ENCODE measurements at places on chromosomes 3 and 15. TPM values are rescaled to one million over a fixed set of nuclear protein-coding genes. Genes with fewer than 3 reads are reported as not detected.

Gene WDR76
- polyA plus RNA-seq = 2.7 TPM

Gene RETNLB
- polyA plus RNA-seq = not detected

Gene DNAH12
- polyA plus RNA-seq = 0.03 TPM

Gene ENTPD3
- 1.6 TPM for polyA plus RNA-seq

Gene CCR8
- polyA plus RNA-seq = not detected

Gene CCDC54
- not detected for polyA plus RNA-seq

Gene AQP9
- 0.69 TPM for polyA plus RNA-seq

Gene UBAP1L
- polyA plus RNA-seq = 2.2 TPM

Gene MAP2K1
- polyA plus RNA-seq = 27.7 TPM

Gene FOXB1
- not detected for polyA plus RNA-seq

Gene OCA2
- not detected for polyA plus RNA-seq

Gene ADGRG7
- polyA plus RNA-seq = not detected

Gene TMEM207
- not detected for polyA plus RNA-seq

Gene TMEM212
- not detected for polyA plus RNA-seq

Gene REC114
- not detected for polyA plus RNA-seq

Gene DCBLD2
- 6.0 TPM for polyA plus RNA-seq

Gene TLE3
- polyA plus RNA-seq = 34.2 TPM

Gene RPL29
- polyA plus RNA-seq = 1,845 TPM

Gene KLHDC8B
- 73.4 TPM for polyA plus RNA-seq

Gene YEATS2
- polyA plus RNA-seq = 4.8 TPM

Gene MYL3
- 4.7 TPM for polyA plus RNA-seq

Gene FBXO40
- under 0.01 TPM for polyA plus RNA-seq

Gene C3orf85
- not detected for polyA plus RNA-seq

Gene GOLGA6B
- polyA plus RNA-seq = not detected

Gene ECE2
- polyA plus RNA-seq = not detected

Gene MESP2
- polyA plus RNA-seq = 1.5 TPM

Gene TGM5
- 4.9 TPM for polyA plus RNA-seq

Gene MINAR1
- 0.22 TPM for polyA plus RNA-seq

Gene SEC61A1
- polyA plus RNA-seq = 96.1 TPM

Gene VGLL3
- polyA plus RNA-seq = 20.2 TPM

Gene PLEKHO2
- polyA plus RNA-seq = 7.2 TPM

Gene LINGO1
- polyA plus RNA-seq = 1.1 TPM

Gene ZNF660
- polyA plus RNA-seq = 1.3 TPM

Gene CCNB2
- polyA plus RNA-seq = 0.43 TPM

Gene STXBP5L
- not detected for polyA plus RNA-seq

Gene SRGAP3
- 1.4 TPM for polyA plus RNA-seq

Gene TM4SF18
- polyA plus RNA-seq = 5.4 TPM

Gene PARP15
- 0.79 TPM for polyA plus RNA-seq

Gene RAD51
- polyA plus RNA-seq = 0.24 TPM

Gene MYO5C
- polyA plus RNA-seq = 14.5 TPM

Gene DUOXA2
- polyA plus RNA-seq = 0.56 TPM

Gene GOLGA6A
- polyA plus RNA-seq = 0.12 TPM

Gene TPRG1
- polyA plus RNA-seq = 17.4 TPM

Gene SCAANT1
- not detected for polyA plus RNA-seq

Gene ALS2CL
- polyA plus RNA-seq = 11.2 TPM

Gene CHRFAM7A
- polyA plus RNA-seq = 0.67 TPM

Gene SERPINI2
- polyA plus RNA-seq = 0.90 TPM

Measured in adipose tissue (tissue), 3 donors.